ENCODE measurements at places on chromosomes 7 and 10.

DNA sequence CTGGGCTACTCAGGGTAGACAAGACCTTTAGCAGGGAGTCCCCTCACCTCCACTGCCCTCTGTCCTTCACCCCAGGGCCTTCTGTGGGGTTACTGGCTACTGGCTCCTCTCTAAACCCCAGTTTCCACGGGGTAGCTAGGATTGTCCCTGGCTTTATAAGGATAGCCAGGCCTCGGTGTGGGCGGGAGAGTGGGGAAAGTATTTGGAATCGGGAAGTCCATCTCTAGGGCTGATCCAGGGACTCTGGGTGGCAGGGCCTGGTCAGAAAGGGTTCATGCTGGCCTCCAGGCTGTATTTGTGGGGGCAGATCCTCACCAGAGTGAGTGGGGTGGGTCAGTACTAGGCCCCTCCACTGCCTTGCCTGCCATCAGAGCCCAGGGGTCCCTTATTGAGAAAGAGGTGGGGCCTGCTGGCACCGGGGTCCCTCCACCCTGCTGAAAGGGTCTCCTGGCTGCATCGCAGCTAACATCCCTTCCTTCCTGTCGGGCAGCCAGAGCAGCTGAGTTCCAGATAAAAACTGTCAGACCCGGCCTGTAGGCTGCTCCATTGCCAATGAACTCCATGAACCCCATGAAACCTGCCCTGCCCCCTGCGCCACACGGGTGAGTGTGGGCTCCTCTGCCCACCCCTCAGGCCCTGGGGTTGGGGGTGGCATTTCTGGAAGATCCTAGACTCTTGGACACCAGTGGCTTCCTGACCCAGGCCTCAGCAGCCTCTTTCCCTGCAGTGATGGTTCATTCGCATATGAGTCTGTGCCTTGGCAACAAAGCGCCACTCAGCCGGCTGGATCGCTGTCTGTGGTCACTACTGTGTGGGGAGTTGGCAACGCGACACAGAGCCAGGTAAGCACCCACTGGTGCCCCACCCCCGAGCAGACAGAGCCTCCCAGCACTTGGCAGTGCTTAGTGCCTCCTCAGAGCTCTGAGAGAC is 7.3 kb downstream of the ZMIZ2 start:
- DNase-seq, result no peak

GRCh38 chr7:87878208-87878735 is 2.0 kb downstream of the DBF4 start:
- no peak for DNase-seq

GRCh38 chr7:33463131-33463530 is 333.8 kb downstream of the BBS9 start:
- no peak for DNase-seq

DNA sequence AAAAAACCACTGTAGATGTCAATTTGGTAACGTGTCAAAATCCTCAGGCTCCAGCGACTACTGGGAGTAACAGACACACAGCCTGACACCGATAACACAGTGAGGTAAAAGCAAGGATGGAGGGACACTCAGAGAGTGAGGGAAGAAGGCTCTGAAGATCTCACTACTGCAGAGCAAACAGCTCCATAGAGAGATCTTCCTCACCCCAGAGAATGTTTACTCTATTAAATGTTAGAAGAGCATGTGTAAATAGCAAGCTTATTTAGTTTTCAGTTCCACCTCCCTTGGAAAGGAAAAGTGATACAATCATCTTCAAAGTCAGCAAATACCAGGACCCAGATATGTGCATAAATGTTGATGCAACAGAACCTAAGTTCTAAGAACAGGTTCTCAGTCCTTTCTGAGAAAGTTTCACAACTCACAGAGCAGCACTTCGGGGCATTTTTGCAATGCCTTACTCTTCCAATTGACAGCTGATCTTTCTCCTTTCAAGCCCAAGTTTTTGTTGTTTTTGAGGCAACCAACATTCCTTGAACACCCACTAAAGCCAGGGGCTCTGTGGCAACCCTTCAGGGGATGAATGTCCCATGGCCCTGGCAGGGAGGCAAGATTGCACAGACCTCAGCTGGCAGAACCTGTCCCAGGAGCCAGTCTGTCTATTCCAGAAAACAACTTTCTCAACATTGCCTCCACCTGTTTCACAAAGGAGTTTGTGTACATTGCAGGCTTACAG is 177.4 kb downstream of the SFMBT2 start:
- DNase-seq, result no peak

DNA sequence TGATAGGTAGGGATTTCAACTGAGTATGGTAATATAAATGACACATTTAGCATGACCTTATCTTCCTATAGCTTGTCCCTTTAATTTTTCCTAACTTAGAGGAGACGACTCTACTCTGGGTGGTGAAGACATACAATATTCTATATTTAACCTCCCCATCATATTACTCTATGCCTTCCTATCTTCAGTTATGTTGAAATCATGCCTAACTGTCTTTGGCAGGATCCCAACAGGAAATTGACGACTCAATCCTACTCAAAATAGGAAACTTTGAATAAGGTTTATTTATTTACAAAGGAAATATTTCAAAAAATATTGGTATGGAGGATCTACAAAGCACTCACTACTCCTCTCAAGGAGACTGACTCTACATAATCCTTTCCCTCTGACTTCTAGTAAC is 24.1 kb upstream of the SEMA3A start:
- no peak for DNase-seq

- no peak for DNase-seq
Observed at GRCh38 chr7:102841290-102841689, 71.5 kb upstream of the LRRC17 start.

DNA sequence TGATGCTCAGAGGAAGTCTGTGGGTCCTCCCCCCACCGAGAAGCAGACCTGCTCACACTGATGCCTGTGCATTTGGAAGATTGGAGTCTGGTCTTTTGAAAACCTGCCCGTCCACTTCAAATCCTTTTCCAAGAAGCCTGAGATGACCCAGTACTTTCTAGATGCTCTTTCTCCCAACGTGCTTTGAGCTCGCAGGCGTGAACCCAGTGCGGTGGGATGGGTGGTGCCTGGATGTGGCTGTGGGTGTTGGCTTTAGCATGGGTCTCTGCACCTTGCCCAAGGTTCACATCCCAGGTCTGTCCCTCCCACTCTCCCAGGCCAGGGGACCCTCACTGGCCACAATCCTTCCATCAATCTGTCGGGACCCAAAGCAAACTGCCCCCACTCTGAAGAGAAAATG is 170.2 kb downstream of the ADARB2 start:
- no peak for DNase-seq

DNA sequence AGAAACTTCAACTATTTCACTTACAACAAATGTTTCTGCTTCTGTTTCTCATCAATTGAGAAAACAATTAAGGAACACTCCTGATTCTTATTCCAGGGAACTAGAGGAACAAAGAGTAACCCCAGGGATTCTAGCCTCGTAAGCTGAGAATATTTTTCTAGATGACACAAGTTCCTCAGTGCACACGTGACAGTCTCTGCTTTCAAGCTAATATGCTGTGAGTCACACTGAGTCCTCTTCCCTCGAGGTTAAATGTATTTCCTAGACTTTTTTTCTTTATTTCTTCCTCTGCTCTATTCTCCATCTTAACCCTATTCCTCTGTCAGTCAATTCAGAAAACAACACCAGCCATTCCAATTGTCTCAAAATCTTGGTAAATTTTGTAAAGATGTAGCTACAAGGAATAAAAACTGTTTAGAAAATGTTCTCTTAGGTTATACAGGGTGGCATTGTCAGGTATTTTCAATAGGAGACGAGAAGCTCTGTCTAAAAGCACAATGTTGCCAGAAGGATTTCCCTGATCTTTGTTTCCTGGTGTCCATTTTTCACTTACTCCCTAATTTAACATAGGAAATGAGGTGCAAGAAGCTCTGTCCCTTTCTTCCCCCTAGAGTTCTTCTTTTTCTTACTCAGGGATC is 5.8 kb upstream of the C1GALT1 start:
- DNase-seq, result no peak

DNA sequence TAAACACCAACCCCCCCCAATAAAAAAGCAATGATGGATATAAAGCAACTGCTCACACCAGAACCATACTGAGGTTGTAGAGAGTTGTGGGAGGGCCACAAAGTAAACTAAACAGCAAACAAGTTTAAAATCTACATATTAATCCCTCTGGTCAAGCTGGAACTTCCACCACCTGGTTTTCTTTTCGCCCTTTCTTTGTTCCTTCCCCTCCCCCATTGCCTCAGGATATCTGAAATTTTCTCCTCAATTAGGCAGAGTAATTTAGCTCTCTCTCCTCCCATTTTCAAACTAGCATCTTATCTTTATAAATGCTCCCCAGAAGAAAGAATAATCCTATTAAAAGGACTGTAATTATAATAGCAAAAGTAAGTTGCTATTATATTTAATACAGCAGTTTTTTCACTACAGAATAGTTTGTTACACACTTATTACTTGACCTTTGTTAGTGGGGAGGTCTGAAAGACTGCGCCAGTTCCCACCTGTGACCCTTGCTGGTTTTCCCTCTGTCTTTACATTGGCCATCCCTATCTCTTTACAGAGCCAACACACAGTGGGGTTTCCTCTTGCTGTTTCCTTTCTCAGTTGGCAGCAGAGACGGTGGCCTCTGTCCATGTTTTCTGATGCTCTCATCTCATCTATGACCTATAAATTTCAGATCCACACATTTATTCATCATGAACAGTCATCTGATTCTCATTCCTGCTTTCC is 235.4 kb downstream of the RNLS start:
- no peak for DNase-seq

- no peak for DNase-seq
Observed at GRCh38 chr7:66082083-66082482, 6.5 kb downstream of the ASL start.

DNA sequence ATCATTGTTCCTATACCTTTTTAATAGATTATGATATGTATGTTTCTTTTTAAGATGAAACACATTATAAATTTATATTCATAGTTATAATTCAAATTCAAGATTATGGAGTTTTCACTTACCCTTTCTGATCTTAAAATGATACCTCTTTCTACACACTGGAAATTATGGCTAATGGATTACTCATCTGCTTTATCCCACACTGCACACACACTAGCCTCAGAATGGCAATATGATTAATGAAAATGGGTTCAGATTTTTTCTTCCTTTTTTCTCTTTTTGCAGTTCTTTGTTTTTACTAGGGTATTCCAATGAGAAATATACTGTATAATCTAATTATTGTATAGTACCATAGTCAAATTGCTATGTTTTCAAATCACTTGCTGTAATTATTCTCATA is 82.3 kb upstream of the FZD1 start:
- DNase-seq, result no peak

All from T-helper 9 cell (primary cell).